ENCODE measurements at places on chromosomes 6 and 20. TPM values are rescaled to one million over a fixed set of nuclear protein-coding genes. Genes with fewer than 3 reads are reported as not detected.

The GJA1 gene
- 926 TPM for total RNA-seq

The NCOA7 gene
- 119 TPM for total RNA-seq

The CCN5 gene
- total RNA-seq, result 533 TPM

The EFCAB8 gene
- total RNA-seq, result under 0.01 TPM

The RUNX2 gene
- 0.70 TPM for total RNA-seq

The FAXC gene
- total RNA-seq, result 0.15 TPM

The HLA-DMB gene
- total RNA-seq, result 0.08 TPM

The GINS1 gene
- total RNA-seq, result 3.2 TPM

All from smooth muscle cell of the coronary artery (primary cell).